ENCODE measurements at places on chromosomes 5 and 9. TPM values are rescaled to one million over a fixed set of nuclear protein-coding genes. Genes with fewer than 3 reads are reported as not detected.

Gene CSF1R
- not detected for total RNA-seq

Gene BRINP1
- not detected for total RNA-seq

Gene ACOT12
- total RNA-seq = not detected

Gene RAPGEF6
- total RNA-seq = 26.0 TPM

Gene NUTM2G
- total RNA-seq = not detected

Gene FGD3
- 41.5 TPM for total RNA-seq

- no peak overlapping the region for H3K4me3 ChIP-seq
- H3K27ac ChIP-seq = no peak overlapping the region
- peaks cover 6% of the 10 kb centered on the region for H3K4me1 ChIP-seq
- peaks cover 2% of the 10 kb centered on the region for H3K36me3 ChIP-seq
These were observed 175.8 kb upstream of the GLRA1 start for GRCh38 chr5:152100462-152100861.

DNA sequence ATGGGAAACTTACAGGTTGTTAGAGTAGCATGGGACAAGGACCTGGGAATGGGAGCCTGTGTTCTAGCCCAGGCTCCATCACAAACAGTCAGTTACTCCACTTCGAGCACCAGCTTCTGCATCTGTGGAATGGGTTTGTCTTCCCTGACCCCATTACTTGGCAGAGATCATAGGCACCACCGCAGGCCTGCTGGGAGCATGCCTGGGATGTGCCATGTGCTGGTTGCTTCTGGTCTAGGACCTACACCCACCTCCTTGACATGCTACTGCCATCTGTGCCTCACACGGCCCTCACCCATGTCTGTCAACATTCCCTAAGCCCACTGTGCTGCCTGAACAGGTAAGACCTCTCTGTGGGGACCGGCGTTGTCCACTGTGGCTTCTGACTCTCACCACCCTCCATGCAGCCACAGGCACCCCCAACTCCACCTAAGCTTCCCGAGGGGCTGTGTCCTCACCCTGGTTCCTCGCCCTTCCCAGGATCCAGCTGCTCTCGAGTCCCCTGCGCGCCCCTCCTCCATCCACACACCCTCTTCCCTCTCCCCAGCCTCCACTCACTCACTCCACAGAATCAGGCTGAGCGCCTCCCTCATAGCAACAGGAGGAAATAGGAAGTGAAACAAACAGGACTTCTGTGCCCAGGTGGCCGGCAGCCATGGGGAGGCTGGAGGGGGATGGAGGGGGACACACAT lies 85.9 kb upstream of the FAM120A start:
- DNase-seq = no peak
- H3K4me3 ChIP-seq = no peak overlapping the region
- H3K27ac ChIP-seq = no peak overlapping the region
- peaks cover 10% of the 10 kb centered on the region for H3K27me3 ChIP-seq
- no peaks in the 10 kb centered on the region for H3K4me1 ChIP-seq

DNA sequence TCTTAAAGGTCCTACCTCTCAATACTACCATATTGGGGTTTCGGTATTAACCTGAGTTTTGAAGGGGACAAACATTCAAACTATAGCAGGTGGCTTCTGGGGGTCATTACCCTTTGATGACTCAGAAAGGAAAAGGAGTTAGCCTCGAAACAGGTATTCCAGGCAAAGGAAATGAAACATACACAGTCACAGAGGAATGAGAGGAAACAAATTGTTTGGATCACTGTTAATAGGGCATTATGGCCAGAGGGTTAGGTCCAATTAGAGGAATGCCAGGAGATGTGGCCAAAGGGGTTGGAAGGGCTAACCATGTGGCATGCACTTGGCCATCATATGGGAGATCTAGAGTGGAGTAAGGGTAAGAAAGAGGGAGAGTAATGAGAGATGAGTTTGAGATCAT lies 23.9 kb upstream of the NIM1K start:
- H3K4me1 ChIP-seq = peaks cover 7% of the 10 kb centered on the region
- no peaks in the 10 kb centered on the region for H3K27me3 ChIP-seq
- no peak for DNase-seq
- H3K36me3 ChIP-seq = peaks cover 43% of the 10 kb centered on the region
- H3K27ac ChIP-seq = no peak overlapping the region
- H3K4me3 ChIP-seq = no peak overlapping the region

GRCh38 chr9:107547303-107547702 lies 57.7 kb upstream of the KLF4 start:
- H3K27me3 ChIP-seq = peaks cover 7% of the 10 kb centered on the region
- H3K27ac ChIP-seq = no peak overlapping the region
- DNase-seq = no peak
- H3K4me3 ChIP-seq = no peak overlapping the region

DNA sequence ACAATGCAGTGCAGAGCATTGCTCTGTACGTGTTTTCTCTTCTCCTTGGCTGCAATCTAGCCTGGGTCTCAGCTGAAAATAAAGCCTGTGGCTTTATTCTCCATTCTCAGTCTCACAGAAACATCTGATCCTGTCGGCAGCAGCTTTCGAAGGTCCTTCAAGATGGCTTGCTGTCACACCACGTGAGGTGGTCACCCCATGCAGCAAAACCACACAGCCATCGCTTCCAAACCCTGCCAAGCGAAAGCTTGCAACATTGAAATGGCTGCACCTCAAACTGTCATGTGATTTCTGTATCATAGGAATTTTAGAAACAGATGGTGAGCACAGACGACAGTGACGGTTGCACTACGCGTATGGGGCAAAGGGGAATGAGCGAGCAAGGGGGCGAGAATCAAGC lies 98.5 kb upstream of the SMARCA2 start:
- H3K27me3 ChIP-seq = peaks cover 41% of the 10 kb centered on the region
- peaks cover 1% of the 10 kb centered on the region for H3K36me3 ChIP-seq
- no peak for DNase-seq
- H3K4me1 ChIP-seq = no peaks in the 10 kb centered on the region
- H3K4me3 ChIP-seq = no peak overlapping the region
- H3K27ac ChIP-seq = no peak overlapping the region

DNA sequence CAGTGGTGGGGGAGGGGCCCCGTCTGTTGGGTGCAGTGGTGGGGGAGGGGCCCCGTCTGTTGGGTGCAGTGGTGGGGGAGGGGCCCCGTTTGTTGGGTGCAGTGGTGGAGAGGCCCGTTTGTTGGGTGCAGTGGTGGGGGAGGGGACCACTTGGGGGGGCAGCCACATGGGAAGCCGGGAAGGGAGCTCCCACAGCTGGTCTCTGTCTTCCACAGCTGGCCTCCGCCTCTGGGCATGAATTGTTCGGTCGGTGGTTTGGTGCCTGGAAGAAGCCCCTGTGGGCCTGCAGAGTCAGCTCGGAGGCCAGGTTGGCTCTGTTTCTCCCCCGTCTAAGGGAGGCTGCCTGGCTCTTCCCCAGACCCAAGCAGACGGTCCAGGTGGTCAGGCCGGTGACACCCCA lies 69.3 kb downstream of the COL5A1 start:
- no peaks in the 10 kb centered on the region for H3K27me3 ChIP-seq
- no peak for DNase-seq
- H3K4me1 ChIP-seq = no peaks in the 10 kb centered on the region
- no peaks in the 10 kb centered on the region for H3K36me3 ChIP-seq

GRCh38 chr5:173778784-173779304 lies 109.3 kb upstream of the CPEB4 start:
- no peak overlapping the region for H3K4me3 ChIP-seq
- H3K27ac ChIP-seq = no peak overlapping the region
- H3K4me1 ChIP-seq = peaks cover 14% of the 10 kb centered on the region
- H3K27me3 ChIP-seq = no peaks in the 10 kb centered on the region
- no peak for DNase-seq
- H3K36me3 ChIP-seq = peaks cover 2% of the 10 kb centered on the region

DNA sequence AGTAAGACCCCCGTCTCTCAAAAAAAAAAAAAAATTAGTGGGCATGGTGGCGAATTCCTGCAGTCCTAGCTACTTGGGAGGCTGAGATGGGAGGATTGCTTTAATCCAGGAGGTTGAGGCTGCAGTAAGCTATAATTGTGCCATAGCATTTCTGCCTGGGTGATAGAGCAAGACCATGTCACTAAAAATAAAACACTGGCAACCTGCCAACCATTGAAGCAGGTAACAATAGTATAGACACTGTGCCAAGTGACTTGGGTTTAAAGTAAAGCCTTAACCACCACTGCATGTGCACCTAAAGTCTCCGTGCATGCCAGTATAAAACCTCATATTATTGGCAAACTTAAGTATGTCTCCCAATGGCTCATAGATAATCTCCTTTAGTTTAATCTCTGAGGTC lies 3.4 kb upstream of the APBA1 start:
- no peak overlapping the region for H3K4me3 ChIP-seq
- no peaks in the 10 kb centered on the region for H3K36me3 ChIP-seq
- DNase-seq = no peak
- H3K4me1 ChIP-seq = peaks cover 5% of the 10 kb centered on the region
- H3K27me3 ChIP-seq = peaks cover 26% of the 10 kb centered on the region
- H3K27ac ChIP-seq = no peak overlapping the region

GRCh38 chr5:94378062-94378461 lies 240.3 kb downstream of the KIAA0825 start:
- no peak overlapping the region for H3K27ac ChIP-seq
- H3K4me3 ChIP-seq = no peak overlapping the region
- H3K27me3 ChIP-seq = no peaks in the 10 kb centered on the region
- H3K36me3 ChIP-seq = no peaks in the 10 kb centered on the region
- H3K4me1 ChIP-seq = no peaks in the 10 kb centered on the region

All from activated naive CD8-positive, alpha-beta T cell treated with anti-CD3 and anti-CD28 coated beads for 36 hours (primary cell).